Neural progenitor cell (in vitro differentiated cells): ENCODE measurements at places on chromosomes 7 and 10.

GRCh38 chr7:20365486-20365885, 34.8 kb downstream of the ITGB8 start:
- DNase-seq: no peak

DNA sequence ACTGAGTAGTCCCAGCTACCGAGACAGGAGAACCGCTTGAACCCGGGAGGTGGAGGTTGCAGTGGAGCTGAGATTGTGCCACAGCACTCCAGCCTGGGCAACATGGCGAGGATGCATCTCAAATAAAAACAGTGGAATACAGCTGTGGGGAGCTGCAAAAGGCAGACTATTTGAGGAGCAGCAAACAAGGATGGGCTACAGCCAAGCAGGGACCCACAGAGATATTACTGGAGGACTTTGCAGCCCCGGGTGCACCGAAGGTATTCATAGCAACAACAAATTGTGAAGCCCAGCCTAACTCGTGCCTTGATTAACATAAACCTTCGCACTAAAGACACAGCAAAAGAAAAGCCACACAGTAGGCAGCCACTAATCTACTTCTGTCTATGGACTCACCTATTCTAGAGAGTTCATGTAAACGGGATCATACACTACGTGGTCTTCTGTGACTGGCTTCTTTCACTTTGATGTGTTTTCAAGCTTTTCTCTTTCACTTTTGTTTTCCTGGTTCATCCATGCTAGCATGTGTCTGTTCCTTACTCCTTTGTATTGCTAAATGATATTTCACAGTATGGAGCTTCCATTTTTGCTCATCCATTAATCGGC, 34.0 kb downstream of the PODXL start:
- DNase-seq: peak; percentile 62

GRCh38 chr10:73088304-73088703, 8.4 kb downstream of the P4HA1 start:
- no peak for DNase-seq

DNA sequence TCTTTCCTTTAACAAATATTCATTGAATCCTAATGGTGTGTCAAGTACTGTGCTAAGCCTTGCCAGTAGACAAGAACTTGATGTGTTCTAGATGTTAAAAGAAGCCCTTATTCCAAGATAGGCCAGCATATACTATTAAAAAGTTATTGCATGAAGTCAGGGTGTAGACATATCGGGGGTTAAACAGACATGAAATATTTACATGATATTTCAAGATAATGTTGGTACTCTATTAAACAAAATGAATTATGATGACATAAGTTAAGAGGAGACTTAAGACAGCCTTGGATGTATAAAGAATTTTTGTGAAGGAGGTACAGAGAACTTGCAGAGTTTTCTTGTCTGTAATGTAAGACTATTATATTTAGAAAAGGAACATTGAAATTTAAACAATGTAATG, 44.8 kb downstream of the HDAC9 start:
- no peak for DNase-seq

- no peak for DNase-seq
These were observed 104.9 kb downstream of the CDK14 start for GRCh38 chr7:90701021-90701420.

- DNase-seq: no peak
These were observed 137.1 kb upstream of the UNC5B start for GRCh38 chr10:71075086-71075758.

DNA sequence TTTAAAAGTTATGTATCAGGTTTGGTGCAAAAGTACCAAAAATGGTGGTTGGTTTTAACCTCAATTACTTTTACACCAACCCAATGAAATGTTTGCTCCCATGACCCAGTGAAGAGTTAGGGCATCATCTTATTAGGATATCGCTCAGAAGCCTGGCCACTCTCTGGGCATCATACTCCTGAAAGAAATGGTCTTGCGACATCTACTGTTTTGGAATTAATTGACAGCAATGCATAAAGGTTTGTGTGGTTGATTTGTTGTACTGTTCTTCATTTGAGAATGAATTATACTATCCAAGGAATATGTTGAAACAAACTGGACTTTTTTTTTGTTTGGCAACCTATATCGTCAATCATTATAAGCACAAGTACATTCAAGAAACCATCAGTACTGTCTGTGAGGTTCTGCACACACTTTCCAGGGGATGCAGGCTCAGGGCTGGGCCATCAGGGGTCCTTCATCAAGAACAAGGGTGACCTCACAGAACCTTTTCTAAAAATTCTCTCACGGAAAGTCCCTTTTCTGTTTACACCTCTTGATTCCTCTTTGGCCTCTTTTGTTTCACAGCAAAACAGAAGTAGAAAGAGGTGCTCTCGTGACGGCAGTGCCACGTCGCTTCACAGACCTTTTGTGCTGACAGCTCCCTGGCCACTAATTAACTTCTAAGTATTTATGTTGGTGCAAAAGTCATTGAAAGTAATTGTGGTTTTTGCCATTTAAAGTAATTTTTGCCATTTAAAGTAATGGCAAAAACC, 117.2 kb upstream of the KLF6 start:
- DNase-seq: peak; percentile 5
